Activated naive CD4-positive, alpha-beta T cell treated with anti-CD3 and anti-CD28 coated beads, Interleukin-2, amount 50 U/mL, for 72 hours (primary cell): ENCODE measurements at places on chromosomes 1 and 21. TPM values are rescaled to one million over a fixed set of nuclear protein-coding genes. Genes with fewer than 3 reads are reported as not detected.
A peak's percentile ranks its signal among the peaks of the same experiment; 100 is the strongest.

- peak; percentile 45 for DNase-seq
These were observed 871 bp upstream of the ETS2 start for GRCh38 chr21:38804789-38805327.

DNA sequence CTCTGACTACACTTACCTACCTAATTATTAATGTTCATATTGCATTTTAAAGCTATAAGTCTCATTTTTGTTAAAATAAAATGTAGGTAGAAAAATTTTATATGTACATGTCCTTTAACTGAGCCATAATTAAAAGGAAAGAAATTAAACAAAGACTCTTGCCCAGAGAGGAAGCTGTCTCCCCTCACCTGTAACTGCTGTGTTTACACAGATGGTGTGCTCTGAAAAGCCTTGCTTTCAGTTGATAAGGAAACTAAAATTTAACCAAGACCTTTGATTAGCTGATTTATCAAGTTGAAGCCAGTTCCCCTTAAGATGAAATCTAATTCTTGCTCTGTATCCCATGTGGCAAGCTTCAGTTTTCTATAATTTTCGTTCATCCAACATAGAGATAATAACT lies 213.5 kb downstream of the LYPLAL1 start:
- no peak for DNase-seq

DNA sequence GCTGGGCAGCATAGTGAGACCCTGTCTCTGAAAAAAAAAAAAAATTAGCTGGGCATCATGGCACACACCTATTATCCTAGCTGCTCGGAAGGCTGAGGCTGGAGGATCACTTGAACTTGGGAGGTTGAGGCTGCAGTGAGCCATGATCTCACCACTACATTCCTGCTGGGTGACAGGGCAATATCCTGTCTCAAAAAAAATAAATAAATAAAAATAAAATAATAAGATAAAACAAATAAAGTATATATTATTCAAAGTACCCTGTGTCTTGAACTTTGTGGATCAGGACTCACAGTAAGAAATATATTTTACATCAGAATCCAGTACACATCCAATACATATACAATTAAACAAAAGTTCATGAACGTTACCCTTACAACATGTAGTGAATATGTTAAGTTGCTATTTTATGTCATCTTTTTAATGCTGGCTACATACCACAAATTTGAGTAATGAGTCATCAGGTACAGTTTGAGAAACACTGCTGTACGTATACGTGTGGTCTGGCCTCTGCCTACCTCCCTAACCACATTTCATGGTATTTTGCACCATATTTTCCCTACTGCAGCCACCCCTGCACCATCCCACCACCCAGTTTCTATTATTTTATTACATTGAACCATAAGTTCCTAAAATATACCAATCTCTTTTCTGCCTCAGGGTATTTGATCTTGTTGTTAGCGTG lies 4.4 kb downstream of the NME7 start:
- DNase-seq, result peak; percentile 53

HIVEP3 gene
- 25.0 TPM for total RNA-seq

DNA sequence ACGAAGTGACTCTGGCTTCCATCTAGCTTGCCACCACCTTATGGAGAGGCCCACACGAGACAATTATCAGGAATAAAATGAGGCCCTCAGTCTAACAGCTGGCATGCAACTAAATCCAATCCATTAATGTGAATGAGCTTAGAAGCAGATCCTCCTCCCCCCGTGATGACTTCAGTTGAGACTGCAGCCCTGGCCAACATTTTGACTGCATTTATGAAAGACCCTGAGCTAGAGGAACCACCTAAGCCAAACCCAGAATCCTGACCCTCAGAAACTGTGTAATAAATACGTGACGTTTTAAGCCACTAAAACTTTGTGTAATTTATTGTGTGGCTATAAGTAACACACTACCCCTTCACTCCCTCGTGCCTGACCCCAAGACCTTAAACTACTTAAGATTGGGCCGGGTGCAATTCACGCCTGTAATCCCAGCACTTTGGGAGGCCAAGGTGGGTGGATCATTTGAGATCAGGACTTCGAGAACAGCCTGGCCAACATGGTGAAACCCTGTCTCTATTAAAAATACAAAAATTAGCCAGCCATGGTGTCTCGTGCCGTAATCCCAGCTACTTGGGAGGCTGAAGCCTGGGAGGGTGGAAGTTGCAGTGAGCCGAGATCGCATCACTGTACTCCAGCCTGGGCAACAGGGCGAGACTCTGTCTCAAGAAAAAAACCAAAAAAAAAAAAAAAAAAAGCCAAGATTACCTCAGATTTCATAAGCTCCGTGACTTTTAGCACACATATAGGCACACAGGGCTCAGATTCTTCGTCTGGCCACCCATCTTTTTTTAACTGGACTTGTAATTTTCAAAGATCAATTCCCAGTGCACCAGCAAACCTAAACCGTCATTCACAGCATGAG lies 72.5 kb downstream of the ENAH start:
- DNase-seq, result no peak

DNA sequence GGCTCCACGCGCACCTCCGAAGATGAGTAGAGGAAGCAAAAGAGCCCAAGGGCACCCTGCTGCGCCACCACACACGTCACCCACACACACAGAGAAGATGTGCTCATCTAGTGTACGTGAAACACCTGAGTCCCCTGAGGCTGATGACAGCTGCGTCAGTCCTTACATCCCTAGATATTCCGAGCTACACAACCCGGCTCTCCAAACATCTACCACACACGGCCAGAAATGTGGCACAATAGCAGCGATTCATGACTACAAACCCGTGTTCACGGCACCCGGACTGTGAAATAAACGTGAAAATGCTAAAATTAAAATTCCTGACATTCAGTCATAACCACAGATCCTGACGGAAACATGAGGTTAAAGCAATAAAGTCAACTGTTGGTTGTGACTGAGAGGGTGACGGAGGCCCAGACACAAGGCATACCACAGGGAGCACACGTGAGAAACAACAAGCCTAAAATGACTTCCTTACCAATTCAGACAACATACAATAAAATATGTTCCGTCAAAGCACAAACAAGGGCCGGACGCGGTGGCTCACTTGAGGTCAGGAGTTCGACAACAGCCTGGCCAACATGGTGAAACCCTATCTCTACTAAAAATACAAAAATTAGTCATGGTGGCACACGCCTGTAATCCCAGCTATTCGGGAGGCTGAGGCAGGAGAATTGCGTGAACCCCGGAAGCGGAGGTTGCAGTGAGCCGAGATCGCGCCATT lies 7.3 kb downstream of the SSU72 start:
- DNase-seq, result no peak

LCE1B gene
- not detected for total RNA-seq

DNA sequence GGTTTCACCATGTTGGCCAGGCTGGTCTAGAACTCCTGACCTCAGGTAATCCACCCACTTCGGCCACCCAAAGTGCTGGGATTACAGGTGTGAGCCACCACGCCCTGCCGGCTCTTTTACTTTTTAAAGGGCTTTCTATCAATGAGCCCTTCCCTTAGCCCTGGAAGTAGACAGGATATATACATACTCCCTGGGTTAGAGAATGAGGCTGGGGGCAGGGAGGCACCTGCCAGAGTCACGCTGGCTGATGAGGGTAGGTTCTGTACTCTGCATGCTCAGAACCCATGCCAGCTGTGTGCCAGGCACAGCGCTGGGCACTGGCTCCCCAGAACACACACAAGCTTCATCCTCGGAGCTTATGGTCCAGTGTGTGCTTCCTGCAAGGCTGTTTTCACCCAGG lies 113.6 kb upstream of the IPO9 start:
- DNase-seq, result no peak

MR1 gene
- total RNA-seq, result 13.5 TPM

DNA sequence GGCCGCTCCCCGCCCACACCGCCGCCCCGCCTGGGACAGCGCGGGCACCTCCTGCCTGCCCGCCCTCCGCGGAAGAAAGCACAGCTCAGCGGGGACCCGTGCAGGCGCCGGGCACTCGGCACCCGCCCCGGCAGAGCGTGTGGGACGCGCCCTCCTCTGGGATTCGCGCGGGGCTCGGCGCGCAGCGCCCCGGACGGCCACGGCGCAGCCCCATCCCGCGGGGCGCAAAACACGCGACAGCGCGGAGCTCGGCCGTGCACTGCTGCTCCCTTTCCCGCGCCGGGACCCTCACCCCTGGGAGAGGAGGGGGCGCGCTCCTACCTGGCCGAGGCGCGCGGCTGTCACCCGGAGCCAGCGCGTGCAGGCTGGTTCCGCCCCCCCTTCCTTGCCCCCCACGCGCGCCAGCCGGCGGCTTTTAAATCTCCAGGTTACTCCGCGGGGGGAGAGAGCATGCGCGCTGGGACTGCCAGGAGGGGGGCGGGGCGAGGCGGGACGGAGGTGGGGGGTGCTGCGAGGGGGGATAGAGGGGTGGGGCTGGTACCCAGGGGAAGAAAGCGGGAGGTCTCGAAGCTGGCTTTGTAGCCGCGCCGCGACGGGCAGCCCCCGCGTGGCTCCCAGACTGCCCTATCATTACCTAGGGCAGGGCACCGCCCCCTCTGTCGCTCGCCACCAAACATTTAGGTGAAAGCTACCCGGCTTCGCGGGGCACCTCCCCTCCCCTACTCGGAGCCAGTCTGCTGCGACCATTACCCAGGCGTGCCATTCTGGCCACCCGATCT lies at the start of gene SLC45A3:
SLC45A3 (minus strand) TSS at position 437 of the 779 bp plus-strand sequence. CDS start 15,853 bp downstream, outside the sequence.
- no peak for DNase-seq

RAB42 gene
- not detected for total RNA-seq

DNA sequence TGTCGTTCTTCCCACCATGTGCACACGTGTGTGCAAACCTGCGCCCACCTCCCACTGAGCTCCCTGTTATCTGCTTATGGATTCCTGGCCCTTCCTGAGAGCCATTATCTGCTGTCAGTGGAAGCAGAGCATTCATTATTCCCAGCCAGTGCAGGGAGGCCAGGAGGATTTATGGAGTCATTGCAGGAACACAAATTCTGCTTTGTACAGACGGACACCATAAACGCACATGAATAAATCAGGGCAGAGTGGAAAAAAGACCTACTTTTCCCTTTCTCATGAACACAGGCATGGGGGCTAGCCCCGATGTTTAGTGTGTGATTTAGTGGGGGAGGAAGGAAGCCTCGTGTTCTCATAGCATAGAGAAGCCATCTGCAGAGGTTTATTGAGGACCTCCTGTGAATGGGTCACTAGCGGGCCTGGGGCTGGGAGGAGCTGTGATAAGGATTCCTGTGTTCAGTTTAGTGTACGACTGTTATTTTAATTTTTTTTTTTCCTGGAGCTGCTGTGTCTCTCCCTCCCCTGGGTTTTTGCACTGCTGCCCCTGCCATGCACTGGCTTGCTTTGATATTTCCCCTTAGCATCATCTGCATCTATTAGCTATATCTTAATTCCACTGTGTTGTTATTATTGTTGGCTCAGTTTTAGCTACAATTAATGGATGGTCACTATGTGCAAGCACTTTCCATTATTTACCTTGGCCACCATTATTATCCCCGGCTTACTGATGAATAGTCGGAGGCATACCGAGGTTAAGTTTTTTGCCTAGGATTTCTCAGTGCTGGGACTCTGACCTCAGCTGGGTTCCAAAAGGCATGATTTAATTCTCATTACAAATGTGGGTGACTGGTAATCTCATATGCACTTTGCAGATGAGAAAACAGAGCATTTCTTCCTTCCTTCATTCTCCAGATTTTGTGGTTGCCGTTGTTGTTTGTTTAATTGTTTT lies 33.0 kb downstream of the HUNK start:
- DNase-seq, result no peak

- DNase-seq, result no peak
These were observed 78.2 kb downstream of the RNF220 start for GRCh38 chr1:44483089-44483874.

- DNase-seq, result no peak
These were observed 9.3 kb upstream of the MAST2 start for GRCh38 chr1:45793942-45794604.

- no peak for DNase-seq
These were observed 1583.3 kb downstream of the MRPL39 start for GRCh38 chr21:24023936-24024335.

AIRE gene
- total RNA-seq, result not detected

GRCh38 chr1:201072149-201072548 lies 40.1 kb downstream of the CACNA1S start:
- no peak for DNase-seq

TMEM79 gene
- total RNA-seq, result 24.4 TPM

LY9 gene
- total RNA-seq, result 9.7 TPM

- no peak for DNase-seq
These were observed 8.0 kb downstream of the RCSD1 start for GRCh38 chr1:167638064-167638463.

DNA sequence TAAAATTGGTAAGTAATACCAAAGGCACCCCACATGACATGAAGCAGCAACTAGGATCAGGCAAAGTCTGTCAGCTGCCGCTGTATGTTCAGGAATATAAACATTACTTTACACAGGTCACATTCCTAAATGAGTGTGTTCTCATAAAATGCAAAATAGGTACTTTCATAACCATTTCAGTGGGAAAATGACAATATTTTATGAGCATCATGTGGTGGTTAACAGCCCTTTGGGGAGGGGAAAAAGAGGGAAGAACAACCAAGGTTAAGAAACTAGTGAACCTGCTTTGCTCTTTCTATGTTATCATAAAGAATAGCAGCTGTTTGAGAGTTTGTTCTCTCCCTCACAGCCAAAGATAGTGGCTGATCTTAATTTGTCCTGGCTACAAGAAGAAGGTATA lies 105.4 kb upstream of the LBR start:
- no peak for DNase-seq

LEFTY1 gene
- not detected for total RNA-seq

GRCh38 chr1:6471970-6472368 lies 6.0 kb upstream of the TNFRSF25 start:
- DNase-seq, result no peak

- no peak for DNase-seq
These were observed 33.2 kb downstream of the OTUD7B start for GRCh38 chr1:149977345-149977744.

- peak; percentile 68 for DNase-seq
These were observed 671 bp downstream of the OMA1 start for GRCh38 chr1:58545591-58546519.

DNA sequence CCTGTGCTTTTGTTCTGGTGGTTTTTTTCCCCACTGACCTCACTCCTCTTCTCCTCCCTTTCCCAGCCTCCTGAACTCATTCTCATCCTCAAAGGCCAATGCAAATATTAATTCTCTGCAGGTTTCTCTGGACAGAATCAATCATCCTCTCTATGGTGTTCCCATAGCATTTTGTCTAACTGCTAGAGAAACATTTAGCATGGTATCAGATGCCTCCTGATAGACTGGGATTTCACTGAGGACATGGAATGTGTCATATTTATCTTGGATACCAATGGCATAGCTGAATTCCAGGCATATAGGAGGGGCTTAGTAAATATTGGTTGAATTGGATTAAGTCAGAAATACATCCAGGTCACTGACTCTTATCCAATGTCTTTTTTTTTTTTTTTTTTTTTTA lies 46.1 kb upstream of the SRP9 start:
- DNase-seq, result no peak

DNA sequence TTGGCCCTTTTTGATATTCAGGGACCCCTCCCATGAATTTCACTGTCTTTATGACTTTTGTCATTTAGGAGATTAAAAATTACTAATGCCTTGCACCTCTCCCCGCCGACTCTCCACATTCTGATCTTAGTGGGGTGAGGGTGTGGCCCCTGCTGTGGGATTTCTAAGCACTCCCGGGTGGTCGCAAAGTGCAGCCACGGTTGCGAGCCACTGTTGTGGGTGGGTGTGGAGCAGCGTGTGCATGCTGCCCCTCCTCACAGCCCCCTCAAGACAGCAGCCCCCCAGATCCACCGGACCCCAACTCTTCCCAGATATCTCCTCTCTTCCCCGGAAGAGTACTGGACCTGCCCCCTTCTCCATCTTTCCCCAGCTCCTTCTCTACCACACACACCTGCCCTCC lies 66.6 kb upstream of the EFHD2 start:
- DNase-seq, result no peak

EVA1C gene
- 7.8 TPM for total RNA-seq
